ENCODE measurements at places on chromosomes 3 and 15.

DNA sequence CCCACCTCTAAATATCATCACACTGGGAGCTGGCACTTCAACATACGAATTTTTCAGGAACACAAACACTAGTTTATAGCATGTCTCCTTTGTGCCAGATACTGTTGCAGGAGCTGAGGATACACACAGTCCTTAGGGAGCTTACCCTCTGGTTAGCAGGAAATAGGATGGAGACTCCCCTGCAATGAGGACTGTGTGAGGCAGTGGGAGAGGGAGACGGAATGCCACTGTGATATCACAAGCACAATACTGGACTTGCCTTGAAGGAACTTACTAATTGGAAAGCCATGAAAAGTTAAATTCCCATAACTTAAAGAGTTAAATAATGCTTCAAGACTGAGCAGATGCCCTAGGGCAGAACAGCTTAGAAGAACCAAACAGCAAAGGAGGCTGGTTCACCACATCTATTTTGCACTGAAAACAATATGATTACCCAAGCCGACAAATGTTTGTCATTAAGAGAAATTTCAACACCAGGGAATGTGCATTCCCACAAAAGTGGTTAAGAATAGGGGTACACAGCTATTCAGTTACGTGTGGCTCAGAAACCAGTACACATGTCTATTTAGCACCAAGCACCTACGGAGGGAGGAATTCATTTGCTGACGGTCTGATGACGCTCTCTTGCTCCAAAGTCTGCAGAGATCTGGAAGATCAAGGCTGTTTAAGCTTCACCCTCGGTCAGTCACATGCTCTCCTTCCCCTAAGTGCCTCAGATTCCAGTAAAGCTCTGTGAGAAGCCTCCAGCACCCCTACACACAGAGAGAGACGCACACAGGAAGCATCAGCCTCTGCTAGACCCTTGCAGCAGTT, 5.2 kb downstream of the TBC1D2B start:
- DNase-seq, result no peak

GRCh38 chr15:86284635-86285034, 205.0 kb downstream of the AGBL1 start:
- no peak for DNase-seq

- no peak for DNase-seq
Measured at GRCh38 chr3:110710603-110711002, 361.0 kb upstream of the NECTIN3 start.

- DNase-seq, result no peak
Measured at GRCh38 chr15:38129531-38130204, 123.0 kb upstream of the SPRED1 start.

GRCh38 chr3:72142028-72142427, 357.1 kb upstream of the PROK2 start:
- DNase-seq, result no peak

DNA sequence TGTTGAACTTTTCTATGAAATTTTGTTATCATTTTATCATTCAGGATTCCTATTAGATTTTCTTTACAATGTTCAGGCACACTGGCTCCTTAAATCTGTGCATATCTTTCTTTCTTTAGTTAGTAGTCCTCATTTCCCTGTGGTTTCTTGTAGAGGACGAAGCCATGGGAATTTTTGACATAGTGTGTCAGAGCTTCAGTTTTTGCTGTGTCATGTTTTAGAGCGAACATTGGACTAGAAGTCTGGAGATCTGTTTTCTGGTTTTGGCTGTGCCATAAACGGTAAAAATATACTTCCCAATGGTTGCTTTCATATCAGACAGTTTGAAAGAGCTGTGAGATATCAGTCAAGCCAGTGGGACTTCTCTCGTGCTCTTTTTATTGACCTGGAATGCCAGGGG, 105.2 kb downstream of the CHCHD4 start:
- DNase-seq, result no peak

- DNase-seq, result no peak
Measured at GRCh38 chr3:21682206-21682605, 68.8 kb downstream of the ZNF385D start.

DNA sequence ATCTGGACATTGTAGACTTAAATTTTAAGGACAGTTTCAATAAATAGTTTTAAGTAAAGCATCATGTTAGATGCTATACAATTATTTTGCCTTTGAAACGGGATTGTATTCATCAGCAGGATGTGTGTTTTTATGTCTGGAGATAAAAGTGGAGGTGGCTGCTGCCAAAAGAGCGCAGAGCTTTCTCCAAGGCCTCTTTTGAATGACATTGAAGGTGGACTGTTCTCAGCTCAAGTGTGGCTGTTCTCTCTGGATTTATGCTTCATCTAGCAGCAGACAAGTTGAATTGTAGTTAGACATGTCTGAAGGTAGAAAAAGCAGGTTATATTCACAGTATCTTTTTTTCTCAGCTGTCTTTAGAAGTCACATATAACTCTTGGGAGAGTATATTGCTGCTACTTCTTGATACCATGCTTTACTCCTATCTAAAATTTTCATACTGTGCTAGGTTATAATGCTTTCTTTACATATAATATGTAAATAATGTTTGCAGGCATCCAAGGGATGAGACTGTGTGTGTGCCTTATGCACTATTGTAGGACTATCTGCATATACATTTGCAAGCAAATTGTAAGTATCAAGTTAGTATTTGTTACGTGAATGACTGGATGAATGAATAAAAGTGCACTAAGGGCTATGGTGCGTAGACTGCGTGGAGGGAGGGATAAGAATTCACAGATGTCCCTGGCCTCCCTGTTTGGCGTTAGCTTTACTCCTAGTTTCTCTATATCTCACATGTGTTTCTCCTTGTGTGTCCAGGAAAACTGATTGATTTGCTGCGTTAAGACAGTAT, 340.1 kb downstream of the NAALADL2 start:
- no peak for DNase-seq

GRCh38 chr15:72034351-72034750, 83.6 kb downstream of the MYO9A start:
- no peak for DNase-seq

DNA sequence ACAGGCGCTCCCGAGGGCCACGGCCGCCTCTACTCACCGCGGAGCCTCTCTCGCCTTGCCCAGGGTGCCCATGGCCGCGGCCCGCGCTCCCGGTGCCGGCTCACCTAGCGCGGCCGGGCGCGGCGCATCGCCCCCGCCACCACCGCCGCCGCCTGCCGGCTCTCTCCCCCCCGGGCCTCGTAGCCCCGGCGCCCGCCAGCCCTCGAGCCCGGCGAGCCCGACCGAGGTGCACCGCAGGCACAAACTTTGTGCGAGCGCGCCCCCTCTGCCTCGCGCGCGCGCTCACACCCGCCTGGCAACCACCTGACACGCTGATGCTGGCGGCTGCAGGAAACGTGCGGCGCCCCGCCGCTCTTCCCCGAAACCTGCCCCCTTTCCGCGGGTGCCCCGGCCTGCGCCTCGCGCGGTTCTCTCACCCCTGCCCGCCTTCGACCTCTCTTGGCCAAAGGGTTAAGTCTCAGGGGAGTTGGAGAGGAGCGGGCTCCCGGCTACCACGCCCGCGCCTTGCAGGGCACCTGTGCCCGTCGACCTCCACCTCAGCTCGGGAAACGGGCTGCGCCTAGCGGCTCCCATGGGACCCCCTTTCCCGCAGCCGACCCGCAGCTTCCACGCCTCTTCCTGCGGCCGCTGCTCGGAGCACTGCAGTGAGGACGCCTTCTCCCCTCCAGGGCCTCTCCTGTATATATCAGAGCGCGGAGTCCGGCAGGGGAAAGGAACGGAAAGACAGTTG, at the start of gene RASGRP1:
Gene RASGRP1 (minus strand): TSS at position 258 of the 730 bp plus-strand sequence. CDS start 186 bp downstream, at position 72.
- DNase-seq, result peak; percentile 79

DNA sequence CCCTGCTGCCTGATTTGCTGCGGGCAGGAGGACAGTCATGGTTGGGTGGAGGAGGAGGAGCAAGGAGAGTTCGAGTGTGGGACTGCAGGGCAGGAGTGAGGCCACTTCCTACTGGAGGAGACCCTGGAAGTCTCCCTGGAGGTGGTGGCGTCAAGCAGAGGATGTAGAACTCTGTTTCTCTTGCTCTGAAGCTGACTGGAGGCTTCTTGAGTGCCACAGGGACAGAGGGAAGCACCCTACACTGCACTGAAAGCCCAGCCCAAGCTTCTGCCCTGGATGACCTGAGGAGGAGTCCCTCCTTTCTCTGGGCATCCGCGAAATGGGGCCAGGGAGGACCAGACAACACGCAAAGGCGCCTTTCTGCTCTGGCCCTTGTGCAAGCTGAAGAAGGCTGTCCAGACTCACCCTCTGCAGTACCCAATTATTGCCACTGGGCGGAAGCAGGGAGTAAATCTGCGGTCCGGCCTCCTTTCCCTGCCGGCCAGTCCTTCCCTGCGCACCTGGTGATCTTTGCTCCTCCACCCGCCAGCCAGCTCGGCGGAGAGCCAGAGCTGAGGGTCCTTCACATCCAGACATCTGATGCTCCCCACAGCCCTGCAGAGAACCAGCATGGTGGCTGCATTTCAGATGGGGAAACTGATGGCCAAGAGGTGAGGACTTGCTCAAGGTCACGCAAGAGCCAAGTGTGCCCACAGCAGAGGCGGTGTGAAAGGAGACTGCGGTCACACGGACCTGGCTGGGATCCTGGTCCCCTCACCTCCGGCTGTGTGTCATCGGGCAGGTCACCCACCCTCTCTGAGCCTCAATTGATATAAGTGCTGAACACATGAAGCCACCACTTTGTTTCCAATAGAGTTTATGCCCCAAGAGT, 207.1 kb downstream of the TBC1D2B start:
- DNase-seq, result peak; percentile 47

- DNase-seq, result no peak
Measured at GRCh38 chr3:163766112-163766511, 1312.2 kb downstream of the SI start.

GRCh38 chr15:67107014-67107812, 41.8 kb downstream of the SMAD3 start:
- DNase-seq, result no peak

DNA sequence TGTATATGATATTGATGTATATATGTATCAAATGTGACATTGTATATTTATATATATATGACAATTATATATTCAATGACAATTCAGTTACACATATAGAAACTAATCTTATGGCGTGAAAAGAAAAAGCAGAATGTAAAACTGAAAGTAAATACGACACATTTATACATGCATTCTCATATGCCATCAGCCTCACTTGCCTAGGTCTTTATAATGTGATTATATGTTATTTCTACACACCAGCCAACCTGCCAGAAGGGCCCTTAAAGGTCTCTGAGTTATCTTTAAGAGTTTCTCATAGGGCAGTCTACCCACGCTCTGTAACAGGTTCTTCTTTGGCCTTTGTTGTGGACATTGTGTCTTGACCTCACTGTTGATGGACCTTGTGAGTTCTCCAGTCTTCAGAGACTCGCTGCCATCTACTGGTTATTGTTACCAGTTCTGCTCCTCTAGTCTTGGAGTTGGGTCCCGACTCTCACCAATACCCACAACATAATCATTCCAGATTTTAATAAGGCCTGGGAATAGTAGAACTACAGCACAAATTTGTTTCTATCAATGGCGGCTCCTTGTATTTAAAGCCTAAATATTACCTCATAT, 371.5 kb upstream of the GOLIM4 start:
- no peak for DNase-seq

DNA sequence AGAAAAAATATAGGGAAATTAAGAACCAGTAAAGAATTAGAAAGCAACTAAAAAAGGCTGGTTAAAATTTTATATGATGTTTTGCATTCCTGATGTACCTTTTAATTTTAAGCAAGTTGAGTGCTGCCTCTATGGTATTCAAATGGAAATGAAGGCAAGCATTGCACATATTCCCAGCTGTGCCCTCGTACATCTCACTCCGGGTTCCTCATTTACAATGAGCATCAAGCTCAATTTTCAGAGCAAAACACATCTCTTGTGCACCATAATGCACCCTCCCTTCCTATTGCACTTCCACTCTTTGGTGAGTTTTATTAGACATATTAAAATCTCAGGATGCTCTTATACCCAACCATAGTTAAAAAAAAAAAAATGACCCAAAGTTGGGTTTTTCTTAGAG, 267.9 kb downstream of the CHST2 start:
- no peak for DNase-seq

DNA sequence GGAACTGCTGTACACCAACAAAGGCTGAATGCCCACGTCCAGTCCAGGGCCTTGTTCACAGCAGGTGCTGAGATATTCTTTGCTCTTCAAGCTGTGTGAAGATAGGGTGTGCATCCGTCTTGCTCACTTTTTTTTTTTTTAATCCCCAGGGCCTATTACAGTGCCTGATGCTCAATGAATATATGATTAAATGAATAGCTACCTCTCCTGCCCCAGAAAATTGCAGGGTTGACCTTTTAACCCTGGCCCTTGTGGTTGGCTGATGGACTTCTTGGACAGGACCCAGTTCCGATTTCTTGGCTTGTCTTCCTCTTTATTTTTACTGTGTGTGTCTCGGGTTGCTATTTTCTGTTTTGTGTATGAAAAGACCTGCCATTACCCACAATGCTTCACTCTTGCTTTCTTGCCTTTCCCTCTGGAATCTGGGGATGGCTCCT, 2.9 kb upstream of the FYTTD1 start:
- no peak for DNase-seq

- no peak for DNase-seq
Measured at GRCh38 chr3:58361866-58362265, 29.2 kb downstream of the PXK start.

- DNase-seq, result no peak
Measured at GRCh38 chr15:33964665-33965040, 3.6 kb upstream of the CHRM5 start.

DNA sequence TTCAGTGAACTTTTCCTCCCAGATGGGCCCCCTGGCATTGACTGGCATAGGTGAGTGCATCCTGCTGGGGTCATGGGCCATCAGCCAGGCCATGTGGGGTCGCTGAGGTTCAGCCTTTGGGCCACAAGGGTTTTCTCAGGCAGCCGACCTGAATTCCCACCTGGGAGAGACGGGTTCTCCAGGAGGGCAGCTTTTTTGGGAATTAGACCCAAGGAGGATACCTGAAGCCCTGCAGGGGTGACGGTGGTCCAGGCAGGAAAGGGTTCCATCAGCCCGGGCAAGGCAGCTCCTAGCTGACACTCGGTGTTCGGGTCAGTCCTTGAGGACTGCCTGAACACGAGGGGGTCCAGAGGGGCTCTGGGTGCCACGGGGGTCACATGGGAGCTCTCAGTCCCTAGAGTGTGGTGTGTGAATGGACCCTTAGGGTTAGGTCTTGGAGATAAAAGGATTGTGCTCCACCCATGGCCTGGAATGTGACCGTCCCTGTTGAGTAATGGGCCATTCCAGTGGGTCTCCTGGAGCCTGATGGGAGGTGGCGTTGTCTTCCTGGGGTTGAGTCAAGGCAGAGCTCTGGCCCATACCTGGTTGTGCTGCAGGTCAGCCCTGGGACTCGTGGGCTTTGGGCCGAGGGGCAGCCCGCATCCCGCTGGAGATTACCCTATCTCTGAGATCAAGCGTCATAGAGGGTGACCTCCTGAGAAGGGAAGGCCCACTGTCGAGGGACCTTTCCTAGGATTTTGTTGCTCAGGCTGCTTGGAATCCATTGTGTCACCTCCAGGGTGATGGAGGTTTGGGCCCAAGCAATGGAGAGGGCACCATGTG, 192.8 kb downstream of the UBE3A start:
- no peak for DNase-seq

DNA sequence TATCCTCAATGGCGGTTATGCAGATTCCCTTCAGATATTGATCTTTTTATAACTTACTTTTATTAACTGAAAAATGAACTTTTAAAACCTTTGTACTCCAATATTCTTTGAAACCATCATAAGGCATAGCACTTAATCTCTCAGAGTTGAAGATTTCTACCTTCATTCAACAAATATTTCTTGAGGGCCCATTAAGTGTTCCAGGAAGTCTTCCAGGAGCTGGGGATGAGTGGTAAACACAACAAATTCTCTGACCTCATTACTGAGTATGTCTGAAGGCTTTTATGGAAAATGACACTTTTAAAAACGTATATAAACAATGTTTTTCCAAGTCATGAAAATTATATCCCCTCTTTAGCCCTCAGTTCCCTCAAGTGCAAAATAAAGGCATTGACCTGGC, 575.3 kb upstream of the IL12A start:
- DNase-seq, result no peak

GRCh38 chr15:88509964-88510363, 36.5 kb downstream of the DET1 start:
- DNase-seq, result no peak
